Activated naive CD8-positive, alpha-beta T cell treated with anti-CD3 and anti-CD28 coated beads, Interleukin-2, amount 50 U/mL, for 24 hours (primary cell): ENCODE measurements at places on chromosomes 11 and 22.

DNA sequence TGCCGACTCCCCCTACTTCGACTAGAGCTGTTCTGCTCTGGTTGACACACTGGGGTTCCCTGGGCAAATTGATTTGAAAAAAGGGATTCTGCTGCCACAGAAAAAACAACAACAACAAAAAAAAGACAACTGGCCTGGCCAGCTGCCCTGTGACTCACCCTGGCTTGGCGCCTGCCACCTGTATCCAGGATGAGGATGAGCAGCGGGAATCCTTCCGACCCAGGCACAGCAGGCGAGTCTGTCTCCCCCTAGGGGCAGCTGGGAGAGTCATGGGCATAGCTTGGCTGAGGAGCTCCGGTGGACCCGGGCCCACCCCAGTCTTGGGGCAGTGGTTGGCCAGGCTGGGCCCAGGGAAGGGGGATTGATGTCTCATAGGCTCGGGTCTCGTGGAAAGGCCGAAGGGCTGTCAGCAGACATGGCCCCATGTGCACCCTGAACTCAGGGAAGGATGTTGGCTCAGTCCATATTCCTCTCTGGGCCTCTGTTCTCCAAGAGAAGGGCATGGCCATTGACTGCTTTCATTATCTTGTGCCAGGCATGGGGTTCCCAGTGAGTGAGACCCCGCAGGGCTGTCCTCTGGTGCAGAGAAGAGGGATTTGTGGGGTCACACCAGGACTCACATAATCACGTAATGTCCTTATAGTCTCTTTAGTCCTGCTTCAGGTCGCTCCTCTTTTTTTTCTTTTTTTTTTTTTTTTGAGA lies 10.4 kb upstream of the SUN2 start:
- DNase-seq = peak; percentile 40
- H3K27ac ChIP-seq = no peak overlapping the region
- H3K4me3 ChIP-seq = no peak overlapping the region
- H3K4me1 ChIP-seq = no peaks in the 10 kb centered on the region
- no peaks in the 10 kb centered on the region for H3K36me3 ChIP-seq

- H3K4me1 ChIP-seq = peaks cover 8% of the 10 kb centered on the region
- no peak within 1 kb of the TSS for H3K27ac ChIP-seq
- peak within 1 kb of the TSS; percentile 55 for H3K4me3 ChIP-seq
- no peaks in the 10 kb centered on the region for H3K36me3 ChIP-seq
- peaks cover 43% of the 10 kb centered on the region for H3K27me3 ChIP-seq
These were observed at the start of gene KDELR3 for GRCh38 chr22:38467904-38468442. KDELR3 (plus strand) TSS chr22:38468096; CDS start chr22:38468234, 138 bp downstream.

DNA sequence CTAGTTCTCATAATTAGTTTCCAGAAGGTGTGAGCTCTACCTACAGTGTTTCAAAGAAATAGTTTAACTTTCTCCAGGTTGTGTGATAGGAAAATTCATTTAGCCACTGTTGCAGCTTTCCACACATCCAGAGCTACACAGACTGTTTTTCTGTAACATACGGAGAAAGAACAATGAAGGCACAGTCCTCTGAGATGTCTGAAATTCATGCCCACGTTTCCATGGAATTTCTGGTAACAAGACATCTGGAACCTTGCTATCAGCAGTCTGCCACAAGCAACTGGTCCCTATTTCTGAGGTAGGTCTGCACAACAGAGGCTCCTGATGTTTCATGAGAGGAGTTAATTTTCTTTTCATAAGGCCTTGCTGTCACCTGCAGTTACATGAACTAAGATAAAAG lies 273.3 kb upstream of the C11orf87 start:
- H3K4me1 ChIP-seq = no peaks in the 10 kb centered on the region
- no peak overlapping the region for H3K4me3 ChIP-seq
- no peak for DNase-seq
- H3K27me3 ChIP-seq = peaks cover 3% of the 10 kb centered on the region

- H3K27me3 ChIP-seq = peaks cover 18% of the 10 kb centered on the region
- no peaks in the 10 kb centered on the region for H3K4me1 ChIP-seq
- no peak for DNase-seq
- H3K27ac ChIP-seq = no peak overlapping the region
These were observed 6.7 kb downstream of the KCNJ5 start for GRCh38 chr11:128897826-128898225.

GRCh38 chr11:29780756-29781155 lies 236.1 kb downstream of the KCNA4 start:
- H3K27me3 ChIP-seq = no peaks in the 10 kb centered on the region
- H3K36me3 ChIP-seq = no peaks in the 10 kb centered on the region
- H3K4me3 ChIP-seq = no peak overlapping the region
- no peaks in the 10 kb centered on the region for H3K4me1 ChIP-seq

DNA sequence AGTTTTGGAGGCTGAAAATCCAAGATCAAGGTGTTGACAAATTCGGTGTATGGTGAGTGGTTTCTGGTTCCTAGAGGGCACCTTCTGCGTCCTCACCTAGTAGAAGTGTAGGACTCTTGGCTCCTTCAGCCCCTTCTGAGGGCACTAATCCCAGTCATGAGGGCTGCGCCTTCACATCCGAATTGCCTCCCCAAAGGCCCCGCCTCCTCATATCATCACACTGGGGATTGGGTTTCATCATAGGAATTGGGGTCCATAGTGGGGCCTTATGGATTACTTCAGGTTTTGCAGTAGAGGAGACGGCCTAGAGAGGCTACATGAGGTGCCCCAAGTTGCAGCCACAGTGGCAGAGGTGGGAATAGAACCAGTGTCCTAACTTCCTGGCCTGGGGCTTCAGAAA lies 87.1 kb downstream of the CEP164 start:
- H3K27me3 ChIP-seq = no peaks in the 10 kb centered on the region
- no peak overlapping the region for H3K4me3 ChIP-seq
- H3K27ac ChIP-seq = no peak overlapping the region
- H3K36me3 ChIP-seq = peaks cover 2% of the 10 kb centered on the region

- H3K4me3 ChIP-seq = no peak overlapping the region
- H3K27me3 ChIP-seq = no peaks in the 10 kb centered on the region
- H3K27ac ChIP-seq = no peak overlapping the region
- no peak for DNase-seq
These were observed 60.8 kb upstream of the PPARA start for GRCh38 chr22:46089426-46090035.

DNA sequence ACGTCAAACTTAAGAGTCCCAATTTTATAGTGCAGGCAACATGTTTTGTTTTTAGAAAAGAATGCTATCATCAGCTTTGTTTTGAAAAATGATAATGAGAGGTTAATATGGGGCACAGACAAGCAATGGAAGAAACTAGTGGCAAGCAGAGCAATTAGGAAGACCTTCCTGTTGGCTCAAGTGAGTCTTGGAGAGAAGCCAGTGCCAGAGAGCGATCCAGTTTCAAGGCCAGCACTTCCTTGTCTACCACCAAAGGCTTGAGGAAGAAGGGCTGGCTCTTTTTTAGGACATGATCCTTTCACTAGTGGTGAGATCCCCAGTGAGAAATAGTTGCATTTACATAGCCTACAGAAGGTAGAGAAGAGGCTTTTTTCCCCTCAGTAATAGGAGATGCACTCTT lies 1340.7 kb downstream of the LRRC4C start:
- H3K27ac ChIP-seq = no peak overlapping the region
- H3K4me1 ChIP-seq = no peaks in the 10 kb centered on the region
- H3K27me3 ChIP-seq = no peaks in the 10 kb centered on the region
- no peaks in the 10 kb centered on the region for H3K36me3 ChIP-seq

DNA sequence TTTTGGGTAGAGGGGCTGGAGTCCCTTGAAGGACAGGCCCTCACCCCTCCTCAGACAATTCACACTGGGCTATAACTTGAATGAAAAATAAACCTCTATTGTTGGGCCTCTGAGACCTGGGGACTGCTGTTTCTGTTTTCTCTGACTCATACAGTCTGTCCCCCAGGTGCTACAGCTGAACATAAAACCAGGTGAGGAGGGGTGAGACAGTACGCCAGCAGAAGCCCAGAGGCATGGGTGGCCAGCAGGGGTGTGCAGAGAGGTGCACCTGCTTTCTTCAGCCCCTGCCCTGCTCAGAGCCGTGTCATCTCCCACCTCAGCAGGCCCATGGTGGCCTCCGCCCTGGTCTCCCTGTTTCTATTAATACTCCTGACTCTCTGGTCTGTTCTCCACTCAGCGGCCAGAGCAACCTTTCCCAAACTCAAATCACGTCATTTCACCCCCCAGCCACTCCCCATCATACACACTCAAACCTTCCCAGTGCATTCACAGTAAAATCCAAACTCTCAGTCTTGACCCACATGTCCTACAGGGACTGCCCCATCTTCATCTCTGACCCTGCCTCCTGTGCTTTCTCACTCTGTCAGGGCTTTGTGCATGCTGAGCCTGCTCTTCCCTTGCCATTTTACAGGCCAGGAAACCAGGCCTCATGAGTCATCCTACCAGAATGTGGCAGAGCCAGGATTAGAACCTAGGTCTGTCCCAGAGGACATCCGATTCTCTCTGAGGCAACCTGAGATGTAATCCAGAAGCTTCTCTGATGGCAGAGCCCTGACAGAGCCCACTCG lies 5.4 kb upstream of the IL2RB start:
- no peaks in the 10 kb centered on the region for H3K27me3 ChIP-seq
- no peak overlapping the region for H3K4me3 ChIP-seq
- H3K27ac ChIP-seq = peak overlapping the region; percentile 58
- no peaks in the 10 kb centered on the region for H3K36me3 ChIP-seq
- H3K4me1 ChIP-seq = peaks cover 66% of the 10 kb centered on the region

DNA sequence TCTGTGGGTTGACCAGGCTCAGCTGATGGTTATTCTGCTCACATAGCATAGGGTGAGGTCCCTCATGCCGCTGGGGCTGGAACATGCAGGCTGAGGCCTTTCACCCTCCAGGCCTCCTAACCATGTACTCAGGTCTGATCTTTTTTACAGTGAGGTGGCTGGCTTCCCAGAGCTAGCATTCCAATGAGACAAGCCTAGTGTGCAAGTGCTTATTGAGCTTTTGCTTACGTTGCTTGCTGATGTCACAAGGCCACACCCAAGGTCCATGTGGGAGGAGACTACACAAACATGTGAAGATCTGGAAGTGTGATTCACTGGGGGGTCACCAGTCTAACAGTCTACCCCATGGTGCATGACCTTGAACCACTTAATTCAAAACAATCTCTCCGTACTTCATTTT lies 33.9 kb downstream of the ISX start:
- H3K4me3 ChIP-seq = no peak overlapping the region
- no peaks in the 10 kb centered on the region for H3K4me1 ChIP-seq
- peaks cover 3% of the 10 kb centered on the region for H3K27me3 ChIP-seq
- H3K27ac ChIP-seq = no peak overlapping the region

GRCh38 chr11:131924001-131924400 lies 553.6 kb downstream of the NTM start:
- no peaks in the 10 kb centered on the region for H3K36me3 ChIP-seq
- no peaks in the 10 kb centered on the region for H3K4me1 ChIP-seq
- H3K27me3 ChIP-seq = peaks cover 4% of the 10 kb centered on the region
- DNase-seq = no peak

- H3K36me3 ChIP-seq = peaks cover 3% of the 10 kb centered on the region
- H3K27me3 ChIP-seq = no peaks in the 10 kb centered on the region
- no peak overlapping the region for H3K27ac ChIP-seq
- no peak overlapping the region for H3K4me3 ChIP-seq
- DNase-seq = no peak
These were observed 10.5 kb upstream of the TMEM121B start for GRCh38 chr22:17131686-17132085.

- H3K36me3 ChIP-seq = no peaks in the 10 kb centered on the region
- no peak overlapping the region for H3K4me3 ChIP-seq
- H3K4me1 ChIP-seq = no peaks in the 10 kb centered on the region
- DNase-seq = no peak
- H3K27ac ChIP-seq = no peak overlapping the region
These were observed 133.8 kb upstream of the PITPNB start for GRCh38 chr22:28052825-28053269.

DNA sequence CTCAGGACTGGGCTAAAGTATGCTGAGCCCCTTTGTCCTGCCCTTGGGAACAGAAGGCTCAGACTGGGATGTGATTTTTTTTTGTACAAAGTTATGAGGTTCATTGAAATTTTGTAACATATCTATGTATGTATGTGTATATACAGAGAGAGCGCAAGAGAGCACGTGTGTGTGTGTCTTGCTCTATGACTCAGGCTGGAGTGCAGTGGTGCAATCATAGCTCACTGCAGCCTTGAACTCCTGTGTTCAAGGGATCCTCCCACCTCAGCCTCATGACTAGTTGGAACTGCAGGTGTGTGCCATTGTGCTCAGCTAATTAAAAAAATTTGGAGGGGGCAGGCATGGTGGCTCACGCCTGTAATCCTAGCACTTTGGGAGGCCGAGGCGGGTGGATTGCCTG lies 5.7 kb downstream of the TMEM25 start:
- no peaks in the 10 kb centered on the region for H3K36me3 ChIP-seq
- H3K27ac ChIP-seq = no peak overlapping the region
- no peaks in the 10 kb centered on the region for H3K27me3 ChIP-seq
- H3K4me3 ChIP-seq = no peak overlapping the region
- DNase-seq = no peak

- DNase-seq = no peak
- H3K36me3 ChIP-seq = peaks cover 46% of the 10 kb centered on the region
- no peak overlapping the region for H3K4me3 ChIP-seq
- H3K4me1 ChIP-seq = peaks cover 40% of the 10 kb centered on the region
- H3K27me3 ChIP-seq = no peaks in the 10 kb centered on the region
These were observed 9.2 kb upstream of the MTFP1 start for GRCh38 chr22:30416403-30416802.

GRCh38 chr22:30191040-30191701 lies 55.4 kb downstream of the LIF start:
- peaks cover 85% of the 10 kb centered on the region for H3K4me1 ChIP-seq
- H3K27me3 ChIP-seq = no peaks in the 10 kb centered on the region
- DNase-seq = no peak
- H3K27ac ChIP-seq = peak overlapping the region; percentile 17
- H3K36me3 ChIP-seq = peaks cover 1% of the 10 kb centered on the region

DNA sequence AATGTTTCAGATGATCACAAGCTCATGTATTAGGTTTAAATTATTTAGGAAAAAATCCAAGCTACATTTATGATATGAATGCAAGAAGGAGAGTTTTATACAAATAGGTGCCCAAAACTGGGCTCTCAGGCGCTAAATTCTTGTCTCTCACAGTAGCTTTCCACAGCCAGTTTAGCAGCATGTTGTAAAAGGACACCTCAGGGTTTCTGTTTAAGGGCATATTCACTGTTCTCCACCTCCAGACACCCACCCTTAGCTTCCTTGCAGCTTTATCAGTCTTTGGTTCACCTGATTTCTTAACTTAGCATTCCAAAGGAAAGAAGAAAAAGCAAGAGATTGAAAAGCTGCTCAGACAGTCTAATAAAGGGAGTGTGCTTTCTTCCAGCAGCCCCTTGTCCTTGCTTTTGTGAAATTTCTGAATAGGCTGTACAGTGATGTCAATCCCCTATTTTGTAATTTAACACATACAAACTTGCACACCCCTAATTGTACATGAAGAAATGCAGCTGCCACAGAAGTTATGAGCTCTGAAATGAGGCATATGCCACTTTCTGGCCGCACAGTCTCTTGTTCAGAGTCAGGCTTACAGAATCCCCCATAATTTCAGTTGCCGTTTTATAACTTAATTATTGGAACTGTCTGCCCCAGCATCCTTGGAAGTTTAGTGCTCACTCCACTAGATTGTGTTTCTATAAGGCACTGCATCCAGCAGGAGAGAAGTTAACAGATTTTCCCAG lies 262.1 kb downstream of the DDX10 start:
- H3K4me3 ChIP-seq = no peak overlapping the region
- no peak for DNase-seq
- no peaks in the 10 kb centered on the region for H3K27me3 ChIP-seq
- peaks cover 4% of the 10 kb centered on the region for H3K4me1 ChIP-seq
- peaks cover 14% of the 10 kb centered on the region for H3K36me3 ChIP-seq

GRCh38 chr11:126700768-126701519 lies 299.6 kb downstream of the KIRREL3 start:
- no peaks in the 10 kb centered on the region for H3K27me3 ChIP-seq
- no peak overlapping the region for H3K27ac ChIP-seq
- H3K4me3 ChIP-seq = no peak overlapping the region
- DNase-seq = no peak
- no peaks in the 10 kb centered on the region for H3K4me1 ChIP-seq
- H3K36me3 ChIP-seq = no peaks in the 10 kb centered on the region
